ENCODE measurements at places on chromosomes 3 and 15.

DNA sequence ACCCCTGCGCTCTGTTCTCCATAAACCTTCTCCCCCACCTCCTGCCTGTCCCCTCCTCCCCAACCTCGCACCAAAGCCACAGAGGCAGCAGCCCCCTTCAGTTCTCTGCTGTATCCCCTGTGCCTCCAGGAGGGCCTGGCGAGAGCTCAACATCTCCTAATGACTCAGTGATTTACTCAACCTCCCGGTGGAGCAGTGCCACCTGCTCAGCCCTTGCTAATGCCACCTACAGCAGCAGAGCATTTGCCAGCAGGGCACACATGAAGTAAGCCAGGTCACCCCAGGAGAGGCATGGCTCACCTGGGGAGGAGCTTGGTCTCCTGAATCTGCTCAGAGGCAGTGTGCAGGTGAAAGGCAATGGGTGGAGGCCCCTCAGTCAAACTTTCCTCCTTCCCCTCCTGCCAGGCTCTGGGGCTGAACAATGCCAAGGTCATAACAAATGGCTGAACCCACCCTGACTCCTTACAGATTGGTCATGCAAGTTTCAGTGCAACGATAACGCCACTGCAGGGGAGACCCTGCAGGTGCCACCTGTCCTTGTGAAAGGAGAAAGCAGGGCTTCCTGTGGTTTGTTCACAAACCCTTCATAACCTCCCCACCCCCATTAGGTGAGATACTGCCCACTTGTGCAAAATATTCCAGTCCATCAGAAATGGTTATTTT, 19.8 kb downstream of the TRPM1 start:
- DNase-seq, result no peak

- no peak for DNase-seq
These were observed 622 bp upstream of the ZNF589 start for GRCh38 chr3:48240000-48240963.

DNA sequence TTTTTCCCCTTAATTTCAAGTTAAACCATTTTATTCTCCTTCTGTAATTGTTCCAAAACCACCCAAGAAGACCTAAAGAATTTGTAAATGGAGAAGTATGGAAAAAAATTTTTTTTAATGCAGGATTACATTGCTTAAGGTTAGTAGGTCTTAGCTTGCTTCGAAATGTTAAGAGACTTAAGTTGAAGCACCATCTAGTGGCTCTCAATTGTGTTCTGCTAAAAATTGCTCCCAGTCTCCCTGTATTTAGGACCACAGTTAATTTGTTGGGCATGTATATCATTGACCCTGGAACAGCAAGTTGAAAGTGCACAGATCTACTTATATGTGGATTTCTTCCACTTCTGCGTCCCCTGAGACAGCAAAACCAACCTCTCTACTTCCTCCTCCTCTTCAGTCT, 32.4 kb downstream of the CD200R1L start:
- DNase-seq, result no peak

GRCh38 chr3:164235289-164236028, 842.8 kb downstream of the SI start:
- DNase-seq, result no peak

DNA sequence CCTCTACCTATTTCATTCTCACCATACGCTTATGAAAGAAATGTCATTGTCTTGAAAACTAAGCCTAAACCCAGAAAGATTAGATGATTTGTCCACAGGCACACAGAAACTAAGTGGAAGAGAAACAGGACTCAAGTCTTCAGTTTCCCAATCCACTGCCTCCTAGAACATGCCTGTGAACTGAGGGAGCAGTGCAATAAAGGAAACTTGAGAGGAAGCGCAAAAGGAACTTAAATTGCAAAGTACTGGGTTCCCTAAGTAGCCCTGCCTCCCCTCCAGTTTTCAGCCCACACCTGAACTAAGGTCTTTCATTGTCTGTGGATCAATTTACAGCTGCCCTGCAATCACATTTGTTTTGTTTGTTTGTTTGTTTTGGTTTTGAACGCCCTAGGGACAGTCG, 56.7 kb upstream of the TSEN2 start:
- no peak for DNase-seq

All from T follicular helper cell (primary cell).